NCI-H2081 treated with DMSO at 0.1 percent for 48 hours (cell line): ENCODE measurements at places on chromosomes 7 and 10.

DNA sequence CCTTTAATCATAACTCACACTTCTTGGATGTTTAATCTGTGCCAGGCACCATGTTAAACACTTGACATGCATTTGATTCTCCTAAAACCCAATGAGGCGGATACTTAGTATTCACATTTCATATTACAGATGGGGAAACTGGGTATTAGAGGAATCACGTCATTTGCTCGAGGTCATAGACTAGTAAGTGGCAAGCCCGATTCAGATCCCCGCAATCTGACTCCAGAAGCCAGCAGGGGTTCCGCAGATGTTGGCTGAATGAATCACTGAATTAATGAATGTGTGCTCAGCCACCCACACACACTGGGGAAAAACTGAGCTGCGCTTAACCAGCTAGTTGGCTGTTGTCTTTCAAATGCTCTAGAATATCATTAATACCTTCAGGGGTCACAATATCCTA, 22.5 kb upstream of the ENO4 start:
- no peak for DNase-seq

- no peak for DNase-seq
Measured at GRCh38 chr7:73712773-73713172, 6.7 kb downstream of the STX1A start.

DNA sequence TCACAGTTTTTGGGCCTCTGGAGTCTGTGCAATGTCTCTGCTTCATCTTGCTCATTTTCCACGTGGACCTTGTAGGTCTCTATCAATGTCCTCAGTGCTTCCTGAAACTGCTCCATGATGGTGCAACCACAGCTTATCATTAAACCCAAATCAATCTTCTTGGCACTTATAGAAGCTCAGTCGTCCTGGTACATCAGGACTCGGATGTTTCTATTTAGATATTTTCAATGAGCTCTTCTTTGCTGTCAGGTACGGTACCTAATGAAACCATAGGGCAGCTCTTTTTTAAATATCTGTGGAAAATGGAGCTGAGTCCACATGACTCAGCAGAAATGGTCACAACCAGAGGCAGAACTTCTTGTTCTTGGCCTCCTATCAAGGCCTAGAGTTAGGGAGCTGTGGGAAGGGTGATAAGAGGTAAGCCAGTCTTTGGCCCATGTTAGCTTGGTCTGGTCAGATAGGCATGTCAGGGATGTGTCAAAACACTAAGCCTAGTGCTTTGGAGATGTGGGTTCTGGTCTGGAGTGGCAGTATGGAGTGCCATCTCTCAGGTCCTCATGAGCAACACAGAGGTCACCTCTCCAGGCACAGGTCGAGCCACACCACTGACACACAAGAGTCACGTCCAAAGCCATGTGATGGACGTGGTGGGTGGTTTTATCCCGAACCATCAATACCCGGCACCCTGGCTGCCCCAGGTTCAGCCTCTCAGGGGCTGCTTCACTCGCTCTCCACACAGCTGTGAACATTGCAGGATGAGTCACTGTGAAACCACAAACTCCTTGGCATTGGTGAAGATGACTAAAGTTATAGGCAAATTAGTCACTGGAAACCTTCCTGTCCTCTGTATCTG, 87.0 kb downstream of the TBXAS1 start:
- DNase-seq, result no peak

- no peak for DNase-seq
Measured at GRCh38 chr7:4073750-4074149, 608.3 kb upstream of the FOXK1 start.

- no peak for DNase-seq
Measured at GRCh38 chr10:79379512-79380124, 32.3 kb downstream of the PPIF start.

DNA sequence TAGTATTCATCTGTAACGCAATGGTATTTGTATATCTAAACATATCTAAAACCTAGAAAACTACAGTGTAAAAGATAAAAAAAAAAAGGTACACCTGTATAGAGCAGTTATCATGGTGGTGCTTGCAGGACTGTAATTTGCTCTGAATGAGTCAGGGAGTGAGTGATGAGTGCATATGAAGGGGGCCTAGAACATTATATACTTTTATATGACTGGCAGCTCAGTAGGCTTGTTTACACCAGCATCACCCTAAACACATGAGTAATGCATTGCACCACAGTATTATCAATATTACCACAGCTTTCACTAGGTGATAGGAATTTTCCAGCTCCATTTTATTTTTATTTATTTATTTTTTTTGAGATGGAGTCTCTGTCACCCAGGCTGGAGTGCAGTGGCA, 40.8 kb downstream of the TRIM24 start:
- DNase-seq, result no peak

- no peak for DNase-seq
Measured at GRCh38 chr10:101061624-101062231, at the start of gene KAZALD1. KAZALD1 (plus strand) TSS chr10:101061989; CDS start chr10:101062593, 604 bp downstream.

- no peak for DNase-seq
Measured at GRCh38 chr10:27701938-27702537, 43.6 kb downstream of the MKX start.

DNA sequence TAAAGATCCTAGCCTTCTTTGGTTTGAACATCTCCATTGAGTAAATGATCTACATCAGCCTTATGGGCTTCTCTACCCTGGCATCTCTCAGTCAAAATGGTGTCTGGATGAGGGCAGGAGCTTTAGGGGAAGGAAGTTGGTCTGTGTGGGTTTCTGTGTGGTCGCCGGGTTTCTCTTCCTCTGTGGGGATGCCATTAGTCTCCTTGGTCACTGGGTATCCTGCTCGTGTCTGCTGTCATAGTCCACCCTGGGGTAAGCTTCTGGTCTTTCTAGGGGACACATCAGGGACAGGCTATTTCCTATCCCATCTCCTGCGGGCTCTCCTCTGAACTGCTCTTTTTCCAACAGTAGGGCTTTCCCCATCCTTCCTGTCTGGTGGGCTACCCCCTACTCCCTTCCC, 150.3 kb upstream of the NPY start:
- DNase-seq, result no peak

DNA sequence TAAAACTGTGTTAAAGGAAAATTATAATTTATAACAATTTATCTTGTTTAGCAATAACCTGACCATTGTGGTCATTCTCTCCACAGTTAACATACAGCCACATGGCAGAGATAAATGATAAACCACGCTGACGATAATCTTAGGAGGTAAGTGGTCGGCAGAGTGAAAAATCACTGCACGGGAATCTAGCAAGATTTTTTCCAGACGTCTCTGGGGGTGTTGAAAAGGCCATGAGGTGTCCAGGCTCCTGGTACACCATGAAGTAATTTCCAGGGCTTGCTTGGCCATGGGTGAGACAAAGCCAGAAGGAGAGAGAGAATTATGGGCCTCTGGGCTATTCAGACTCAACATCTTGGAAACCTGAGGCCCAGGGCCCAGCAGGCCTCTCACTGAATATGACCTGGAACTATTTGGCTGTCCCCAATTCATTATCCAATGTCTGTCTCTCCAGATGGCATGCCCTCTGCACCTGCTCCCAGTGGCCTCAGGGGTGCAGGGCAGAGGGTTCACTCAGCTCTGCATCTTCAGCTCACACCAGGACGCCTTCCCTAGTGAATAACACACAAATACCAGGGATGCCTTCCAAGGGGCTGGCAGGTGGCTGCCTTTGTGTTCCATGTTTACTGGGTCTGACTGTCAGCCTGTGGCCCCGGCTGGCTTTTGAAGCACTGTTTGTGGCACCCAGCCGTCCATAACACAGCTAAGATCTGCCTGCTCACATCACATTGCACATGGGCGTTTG, 590.4 kb upstream of the PFKP start:
- DNase-seq, result peak; percentile 20

- no peak for DNase-seq
Measured at GRCh38 chr10:70694418-70695141, 22.3 kb downstream of the ADAMTS14 start.

GRCh38 chr7:92964141-92964540, 127.8 kb upstream of the CDK6 start:
- DNase-seq, result no peak

GRCh38 chr7:97770850-97771249, 39.0 kb downstream of the TAC1 start:
- DNase-seq, result no peak

DNA sequence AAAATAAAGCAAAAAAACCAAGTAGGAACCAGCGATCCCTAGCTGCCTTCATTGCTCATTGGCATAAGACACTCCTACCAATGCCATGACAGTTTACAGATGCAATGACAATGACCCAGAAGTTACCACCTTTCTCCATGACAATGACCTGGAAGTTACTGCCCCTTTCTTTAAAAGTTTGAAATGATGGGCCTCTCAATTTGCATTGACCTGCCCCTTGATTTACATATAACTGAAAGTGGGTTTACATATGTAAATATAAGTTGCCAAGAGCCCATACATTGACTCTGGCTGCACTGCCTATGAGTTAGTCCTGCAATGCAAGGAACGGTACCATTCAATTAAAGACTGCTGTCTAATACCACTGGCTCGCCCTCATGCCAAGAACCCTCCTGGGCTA, 240.7 kb upstream of the LRRN3 start:
- DNase-seq, result no peak
